KG1 (cell line): ENCODE measurements at places on chromosomes 13 and 19.

- DNase-seq: no peak
Observed at GRCh38 chr19:46298479-46299003, 1.7 kb downstream of the HIF3A start.

- peak; percentile 21 for DNase-seq
Observed at GRCh38 chr13:97028441-97029299, 34.4 kb upstream of the OXGR1 start.

DNA sequence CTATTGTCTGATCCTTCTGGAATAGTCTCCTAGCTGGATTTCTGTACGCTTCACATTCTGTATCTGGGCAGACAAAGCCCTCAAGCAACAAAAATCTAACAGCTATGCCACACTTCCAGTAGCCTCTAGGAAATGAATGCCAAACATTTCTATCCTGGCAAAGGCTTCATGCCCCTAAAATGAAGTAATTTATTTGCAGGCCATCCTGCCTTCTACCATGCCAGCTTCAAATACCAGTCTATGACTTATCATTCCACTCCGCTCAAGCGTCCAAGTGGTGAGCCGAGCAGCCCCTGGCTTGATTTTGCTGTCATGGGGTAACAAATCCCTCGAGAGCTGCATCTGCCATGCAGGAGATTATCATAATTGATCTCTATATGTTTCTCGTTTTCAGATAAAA lies 86.9 kb downstream of the LHFPL6 start:
- no peak for DNase-seq

- DNase-seq: no peak
Observed at GRCh38 chr13:55583953-55584593, 1556.6 kb upstream of the PRR20A start.

DNA sequence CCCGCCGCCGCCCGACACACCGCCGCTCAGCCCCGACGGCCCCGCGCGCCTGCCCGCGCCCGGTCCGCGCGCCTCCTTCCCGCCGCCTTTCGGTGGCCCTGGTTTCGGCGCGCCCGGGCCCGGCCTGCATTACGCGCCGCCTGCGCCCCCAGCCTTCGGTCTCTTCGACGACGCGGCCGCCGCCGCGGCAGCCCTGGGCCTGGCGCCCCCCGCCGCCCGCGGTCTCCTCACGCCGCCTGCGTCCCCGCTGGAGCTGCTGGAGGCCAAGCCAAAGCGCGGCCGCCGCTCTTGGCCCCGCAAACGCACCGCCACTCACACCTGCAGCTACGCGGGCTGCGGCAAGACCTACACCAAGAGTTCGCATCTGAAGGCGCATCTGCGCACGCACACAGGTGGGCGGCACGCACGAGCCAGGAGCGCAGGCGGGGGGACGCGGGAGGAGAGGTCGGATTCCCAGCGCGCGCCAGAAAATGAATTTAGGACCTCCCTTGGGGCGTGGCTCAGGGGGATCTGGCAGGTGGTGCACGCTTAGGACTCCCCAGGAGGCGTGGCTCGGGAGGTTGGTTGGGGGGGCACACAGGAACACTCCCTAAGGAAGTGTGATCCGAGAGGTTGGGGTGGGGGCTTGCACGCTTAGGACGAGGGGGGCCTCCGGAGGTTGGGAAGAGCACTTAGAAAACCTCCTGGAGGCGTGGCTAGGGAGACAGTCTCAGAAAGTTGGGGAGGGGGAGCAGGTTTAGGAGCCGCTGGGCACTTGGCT lies 1.2 kb downstream of the KLF2 start:
- no peak for DNase-seq

- DNase-seq: no peak
Observed at GRCh38 chr13:40792284-40793051, 3.1 kb downstream of the SLC25A15 start.

DNA sequence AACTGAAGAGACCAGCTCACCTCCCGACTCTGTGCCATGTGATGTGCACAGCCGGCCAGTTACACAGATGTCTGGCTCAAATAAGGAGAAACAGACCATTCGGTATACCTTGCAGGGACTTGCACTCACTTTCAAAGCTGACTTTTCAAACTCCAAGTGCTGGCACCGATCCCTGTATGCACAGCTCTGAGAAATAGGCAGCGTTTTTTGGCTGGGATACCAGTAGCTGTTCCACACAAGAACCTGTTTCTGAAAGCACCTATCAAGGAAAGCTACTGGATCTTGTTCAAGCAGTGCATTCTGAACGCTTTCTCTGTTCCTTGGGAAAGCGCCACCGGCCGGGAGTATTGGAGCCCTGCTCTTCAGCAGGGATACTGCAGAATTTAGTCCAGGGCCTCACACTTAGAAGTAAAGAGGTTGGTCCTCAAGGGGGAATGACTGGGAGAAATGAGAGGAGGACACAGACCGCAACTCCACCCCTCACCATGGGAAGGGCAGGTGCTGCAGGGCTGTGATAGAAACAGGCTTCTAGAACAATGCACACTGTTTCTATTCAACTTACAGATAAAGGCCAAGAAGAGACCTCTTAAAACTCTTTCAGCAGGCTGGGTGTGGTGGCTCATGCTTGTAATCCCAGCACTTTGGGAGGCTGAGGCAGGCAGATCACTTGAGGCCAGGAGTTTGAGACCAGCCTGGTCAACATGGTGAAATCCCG lies 53.6 kb upstream of the PABPC3 start:
- DNase-seq: no peak

- no peak for DNase-seq
Observed at GRCh38 chr13:99545979-99546378, 44.7 kb downstream of the TM9SF2 start.

- DNase-seq: no peak
Observed at GRCh38 chr13:62171697-62172096, 756.0 kb upstream of the PCDH20 start.

DNA sequence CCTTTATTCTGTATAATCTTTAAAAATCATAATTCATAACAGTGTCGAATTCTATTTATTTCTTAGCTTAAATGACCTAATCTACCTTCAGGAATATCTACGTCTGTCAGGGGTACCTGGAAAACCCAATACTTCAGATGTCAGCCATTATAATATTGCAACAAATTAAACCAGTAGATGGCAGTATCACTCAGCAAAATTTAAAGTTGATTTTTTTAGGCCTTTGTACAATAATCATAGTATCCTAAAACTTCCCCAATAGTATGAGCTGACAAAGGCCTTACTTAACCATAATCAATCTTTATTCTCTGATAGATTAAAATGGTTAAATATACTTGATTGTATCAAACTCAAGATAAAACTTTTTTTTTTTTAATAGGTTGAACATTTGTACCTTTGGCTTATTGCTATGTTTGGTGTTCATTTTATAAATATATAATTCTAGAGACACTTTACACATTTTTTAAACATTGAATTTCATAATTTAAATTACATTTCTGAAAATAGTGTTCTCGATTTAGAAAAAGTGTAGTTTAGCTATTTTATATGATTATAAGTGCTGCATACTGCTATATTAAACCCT lies 830.2 kb upstream of the SPRY2 start:
- DNase-seq: no peak

- no peak for DNase-seq
Observed at GRCh38 chr13:114017028-114017630, 43.3 kb upstream of the C13orf46 start.

DNA sequence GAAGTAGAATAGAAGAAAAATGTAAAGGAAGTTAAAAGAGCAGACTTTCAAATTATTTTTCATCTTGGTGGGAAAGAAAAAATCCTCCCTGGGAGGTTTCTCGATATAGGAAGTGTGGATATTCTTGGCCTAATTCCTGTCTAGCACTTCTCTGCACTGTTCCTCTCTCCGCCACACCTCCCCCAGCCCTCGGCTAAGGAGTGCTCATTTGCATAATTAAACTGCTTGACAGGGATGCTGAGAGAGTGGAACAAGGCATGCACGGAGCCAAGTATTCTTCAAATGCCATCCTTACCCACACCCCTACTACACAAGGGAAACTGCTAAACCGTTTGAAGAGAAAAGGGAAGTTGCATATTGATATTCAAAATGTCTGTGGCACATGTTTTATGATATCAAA lies 511.0 kb upstream of the HTR2A start:
- no peak for DNase-seq

DNA sequence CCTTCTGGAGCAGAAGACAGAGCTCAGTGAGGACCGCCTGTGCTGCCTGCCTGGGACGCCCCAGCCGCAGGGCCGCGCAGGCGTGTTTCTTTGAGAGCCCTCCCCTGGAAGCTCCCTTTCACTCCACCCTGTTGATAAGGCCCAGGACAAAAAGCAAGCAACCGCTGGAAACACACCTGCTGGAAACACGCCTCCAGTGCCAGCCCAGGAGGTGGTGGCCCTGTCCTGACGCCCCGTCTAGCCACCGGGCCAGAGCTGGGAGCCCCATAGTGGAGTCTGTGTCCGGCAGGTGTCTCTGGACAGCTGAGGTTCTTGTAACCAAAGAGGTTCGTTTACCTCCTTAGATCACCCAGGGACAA lies 173.8 kb downstream of the KATNAL1 start:
- no peak for DNase-seq

DNA sequence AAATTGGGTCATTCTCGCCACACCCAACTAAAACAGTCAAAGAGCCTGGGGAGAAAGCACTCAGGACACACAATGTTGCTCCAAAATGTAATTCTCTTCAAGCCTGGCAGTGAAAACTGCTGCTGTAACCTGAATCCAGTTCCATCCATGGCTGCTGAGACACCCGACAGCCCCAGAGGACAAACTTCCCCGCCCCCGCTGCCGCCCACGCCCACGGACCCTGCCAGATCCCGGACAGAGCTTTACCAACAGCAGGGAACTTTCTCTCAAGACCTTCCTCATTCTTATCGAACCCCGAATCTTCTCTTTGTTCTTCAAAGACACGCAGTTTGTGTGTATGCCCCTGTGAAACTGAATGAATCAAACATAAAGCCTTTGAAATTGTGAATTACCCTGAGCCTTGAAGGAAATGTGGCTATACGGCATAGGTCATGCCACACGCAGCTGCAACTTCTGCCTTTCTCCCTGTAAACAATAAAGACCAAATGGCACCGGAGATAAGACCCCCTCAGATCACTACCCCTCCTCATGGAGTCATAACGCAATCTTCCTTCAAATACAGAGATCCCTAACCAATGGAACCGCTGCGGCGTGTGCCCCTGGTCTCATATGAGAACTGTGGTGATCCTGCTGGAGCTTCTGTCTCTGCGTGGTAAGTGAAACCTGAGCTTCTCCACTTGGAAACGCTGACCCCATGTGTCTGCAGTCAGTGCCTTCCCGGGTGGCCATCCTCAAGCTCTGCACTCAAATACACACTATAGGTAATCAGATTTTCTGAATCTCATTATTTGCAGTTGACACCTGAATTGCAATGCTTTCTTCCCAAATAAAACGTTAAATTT lies 4.8 kb upstream of the LAMP1 start:
- DNase-seq: no peak

- no peak for DNase-seq
Observed at GRCh38 chr13:67771106-67771505, 541.0 kb upstream of the PCDH9 start.

GRCh38 chr13:49238621-49239020 lies 9.1 kb upstream of the CDADC1 start:
- DNase-seq: no peak

- DNase-seq: no peak
Observed at GRCh38 chr13:83780227-83780626, 102.0 kb downstream of the SLITRK1 start.

DNA sequence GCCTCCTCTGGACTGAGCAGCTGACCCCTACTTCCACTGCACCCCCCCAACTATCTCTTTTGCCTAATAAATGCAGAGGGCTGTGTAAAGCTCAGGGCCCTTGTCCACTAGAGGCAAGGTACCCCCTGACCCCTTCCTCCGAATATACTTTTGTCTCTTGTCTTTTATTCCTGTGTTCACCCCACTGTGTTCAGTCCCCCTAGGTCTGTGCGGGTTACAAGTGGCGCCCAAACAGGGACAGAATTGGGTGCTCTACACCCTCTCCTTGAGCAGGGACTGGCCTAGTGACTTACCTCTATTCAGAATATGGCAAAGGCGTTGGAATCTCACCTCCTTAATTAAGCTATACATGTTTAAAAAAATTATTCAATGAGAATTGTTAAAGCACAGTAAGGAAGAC lies 15.0 kb downstream of the ZNF350 start:
- DNase-seq: no peak

DNA sequence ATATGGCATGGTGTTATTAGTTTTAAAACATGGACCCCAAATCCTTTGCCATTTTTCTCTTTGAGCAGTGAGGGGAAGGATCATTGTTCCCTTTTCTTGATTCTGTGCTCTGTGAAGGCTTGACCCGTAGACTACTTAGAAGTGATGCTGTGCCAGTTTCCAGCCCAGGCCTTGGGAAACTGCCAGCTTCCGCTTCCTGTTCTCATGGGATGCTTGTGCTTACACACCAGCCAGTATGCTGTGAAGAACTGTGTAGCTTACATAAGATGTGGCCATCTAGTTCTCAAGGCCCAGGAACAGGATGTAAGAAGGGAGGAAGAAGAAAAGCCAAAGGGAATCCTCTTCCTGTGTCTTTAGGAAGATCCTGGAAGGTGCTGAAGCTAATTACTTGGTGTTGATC lies 180.9 kb downstream of the PCCA start:
- DNase-seq: no peak

GRCh38 chr13:26037302-26037701 lies 14.5 kb downstream of the SHISA2 start:
- DNase-seq: no peak

DNA sequence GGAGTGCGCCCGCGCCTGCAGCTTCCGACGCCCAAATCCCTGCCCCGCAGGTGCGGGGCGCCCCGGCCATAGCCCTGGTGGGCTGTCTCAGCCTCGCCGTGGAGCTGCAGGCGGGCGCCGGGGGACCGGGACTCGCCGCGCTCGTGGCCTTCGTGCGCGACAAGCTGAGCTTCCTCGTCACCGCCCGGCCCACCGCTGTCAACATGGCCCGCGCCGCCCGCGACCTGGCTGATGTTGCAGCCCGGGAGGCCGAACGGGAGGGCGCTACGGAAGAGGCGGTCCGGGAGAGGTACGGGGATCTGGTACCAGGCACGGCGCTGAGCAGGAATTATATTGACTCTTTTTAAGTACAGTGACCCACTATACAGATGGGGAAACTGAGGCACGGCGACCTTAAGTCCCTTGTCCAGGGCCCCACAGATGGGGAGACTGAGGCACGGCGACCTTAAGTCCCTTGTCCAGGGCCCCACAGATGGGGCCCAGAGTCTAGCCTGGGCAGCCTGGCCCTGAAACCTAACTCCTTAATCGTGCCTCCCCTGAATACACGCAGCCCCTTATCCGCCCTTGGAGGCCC lies 586 bp downstream of the MRI1 start:
- peak; percentile 13 for DNase-seq
